ENCODE measurements at places on chromosomes 3 and 15. TPM values are rescaled to one million over a fixed set of nuclear protein-coding genes. Genes with fewer than 3 reads are reported as not detected.
A peak's percentile ranks its signal among the peaks of the same experiment; 100 is the strongest.

DNA sequence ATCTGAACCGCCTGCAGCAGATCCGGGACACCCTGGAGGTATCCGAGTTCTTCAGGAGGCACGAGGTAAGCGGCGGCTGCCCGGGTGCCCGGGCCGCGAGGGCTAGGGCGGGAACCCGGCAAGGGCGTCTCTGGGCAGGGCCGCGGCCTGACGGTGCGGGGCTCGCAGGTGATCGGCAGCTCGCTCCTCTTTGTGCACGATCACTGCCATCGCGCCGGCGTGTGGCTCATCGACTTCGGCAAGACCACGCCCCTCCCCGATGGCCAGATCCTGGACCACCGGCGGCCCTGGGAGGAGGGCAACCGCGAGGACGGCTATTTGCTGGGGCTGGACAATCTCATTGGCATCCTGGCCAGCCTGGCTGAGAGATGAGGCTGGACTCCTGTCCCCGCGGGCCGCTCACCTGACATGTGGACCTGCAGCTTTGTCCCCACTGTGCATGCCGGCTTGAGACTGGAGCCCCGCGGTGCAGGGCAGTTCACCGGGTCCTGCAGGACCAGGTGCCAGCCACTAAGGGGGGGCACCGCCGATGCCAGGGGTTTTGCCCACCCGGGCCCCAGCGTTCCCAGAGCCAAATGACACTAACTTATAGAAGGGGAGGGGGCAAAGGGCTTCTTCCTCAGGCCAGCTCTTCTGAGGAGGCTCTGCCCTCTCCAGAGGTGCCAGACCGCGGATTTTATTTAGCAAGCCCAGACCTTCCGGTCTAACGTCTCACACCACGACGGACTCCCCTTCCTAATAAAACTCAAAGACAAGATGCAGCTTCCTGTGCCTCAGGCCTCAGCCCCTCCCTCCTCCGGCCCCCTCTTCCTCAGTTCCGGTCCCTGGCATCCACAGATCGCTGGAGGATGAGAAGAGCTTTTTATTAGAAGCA, 9.4 kb downstream of the ITPKA start:
- H3K27me3 ChIP-seq: peaks cover 64% of the 10 kb centered on the region
- H3K4me3 ChIP-seq: peak overlapping the region; percentile 25
- no peak for DNase-seq
- peaks cover 13% of the 10 kb centered on the region for H3K36me3 ChIP-seq

Gene MKRN3
- total RNA-seq: 14.2 TPM

DNA sequence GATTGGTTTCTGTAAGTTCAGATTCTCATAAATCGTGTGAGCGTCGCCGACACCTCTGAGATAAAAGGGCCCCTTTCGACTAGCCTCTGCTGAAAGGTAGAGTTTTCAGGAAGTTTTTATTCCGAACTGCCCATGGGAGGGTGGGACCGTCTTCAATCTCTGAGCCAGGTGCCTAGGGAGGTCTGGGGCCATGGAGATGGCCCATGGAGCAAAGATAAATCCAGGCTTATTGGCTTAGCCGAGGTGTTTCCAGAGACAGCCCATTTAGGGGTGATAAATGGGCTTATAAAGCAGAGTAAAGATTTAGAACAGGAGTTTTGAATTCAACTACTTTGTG, 442 bp downstream of the QTRT2 start:
- H3K27me3 ChIP-seq: no peaks in the 10 kb centered on the region
- H3K4me1 ChIP-seq: peaks cover 35% of the 10 kb centered on the region
- DNase-seq: no peak
- H3K4me3 ChIP-seq: peak overlapping the region; percentile 86
- peak overlapping the region; percentile 88 for H3K27ac ChIP-seq
- H3K36me3 ChIP-seq: no peaks in the 10 kb centered on the region

Gene ATP13A5
- total RNA-seq: not detected

GRCh38 chr3:45145223-45145622, 955 bp downstream of the CDCP1 start:
- H3K4me1 ChIP-seq: peaks cover 24% of the 10 kb centered on the region
- peak overlapping the region; percentile 95 for H3K27ac ChIP-seq
- no peaks in the 10 kb centered on the region for H3K36me3 ChIP-seq
- H3K4me3 ChIP-seq: peak overlapping the region; percentile 76
- peaks cover 27% of the 10 kb centered on the region for H3K27me3 ChIP-seq
